ENCODE measurements at places on chromosomes 16 and 17. TPM values are rescaled to one million over a fixed set of nuclear protein-coding genes. Genes with fewer than 3 reads are reported as not detected.

GRCh38 chr16:68084504-68085258, 489 bp upstream of the NFATC3 start:
- peak; percentile 92 for DNase-seq

FNDC8 gene
- total RNA-seq, result not detected

GRCh38 chr17:43577664-43578403, 31.7 kb upstream of the ETV4 start:
- no peak for DNase-seq

DNA sequence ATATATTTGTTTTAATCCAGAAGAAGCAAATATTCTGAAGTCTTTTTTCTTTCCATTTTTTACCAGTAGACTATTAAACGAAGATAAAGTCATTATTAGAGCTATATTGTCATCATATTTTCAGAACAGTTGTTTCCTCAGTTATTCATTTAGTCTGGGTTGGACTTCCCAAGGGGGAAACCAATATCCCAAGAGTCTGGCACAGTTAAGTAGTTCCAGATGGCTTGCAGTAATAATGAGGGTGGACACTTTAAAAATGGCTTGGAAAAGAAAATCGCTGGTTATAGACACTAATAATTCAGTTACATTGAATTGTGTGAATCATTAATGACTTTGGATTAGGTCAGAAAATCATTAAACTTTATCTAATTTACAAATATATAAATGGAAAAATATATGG, 3.9 kb downstream of the PPM1E start:
- no peak for DNase-seq

- no peak for DNase-seq
These were observed 15.8 kb downstream of the PHLPP2 start for GRCh38 chr16:71708696-71709095.
